Activated B cell treated with CpG ODN at 0.5 μM for 24 hours (primary cell): ENCODE measurements at places on chromosomes 12 and 14. TPM values are rescaled to one million over a fixed set of nuclear protein-coding genes. Genes with fewer than 3 reads are reported as not detected.

- no peak for DNase-seq
Measured at GRCh38 chr12:7642287-7642686, 23.4 kb downstream of the APOBEC1 start.

DNA sequence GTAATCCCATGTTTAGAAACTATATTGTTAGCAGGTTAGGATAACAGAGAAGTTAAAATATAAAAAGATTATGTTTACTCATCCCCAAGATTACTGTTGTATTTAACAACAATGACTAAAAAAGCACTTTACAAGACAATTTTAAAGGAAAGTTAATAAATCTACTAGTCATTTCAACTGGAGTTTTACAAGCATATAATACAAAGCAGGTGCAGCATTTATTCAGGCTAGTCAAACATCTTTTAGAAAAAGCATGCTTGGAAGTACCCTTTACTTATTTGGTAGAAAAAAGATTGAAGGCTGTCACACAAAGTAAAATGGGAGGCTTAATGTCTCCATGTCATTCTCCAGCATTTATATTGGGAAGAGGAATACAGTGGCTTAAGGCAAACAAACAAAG, 80.6 kb downstream of the HEATR5A start:
- no peak for DNase-seq

- DNase-seq = no peak
Measured at GRCh38 chr12:88876857-88877256, 296.6 kb upstream of the KITLG start.

DNA sequence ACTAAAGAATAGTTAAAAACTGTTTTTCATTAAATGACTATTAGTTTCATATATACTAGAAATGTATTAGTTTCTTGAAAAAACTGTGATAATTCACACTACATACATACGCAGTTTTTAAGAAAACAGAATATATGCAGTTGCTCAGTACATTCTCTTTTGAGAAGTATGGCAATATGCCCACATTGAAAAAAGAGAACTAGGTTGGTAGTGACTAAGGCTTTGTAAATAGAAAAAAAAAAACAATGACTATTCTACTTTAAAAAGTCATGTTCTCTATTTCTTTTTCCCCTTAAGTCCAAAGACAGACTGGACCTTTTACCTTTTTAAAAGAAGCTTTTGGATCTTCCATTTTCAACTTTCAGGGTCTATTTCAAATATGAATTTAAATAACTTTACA, 25.0 kb downstream of the SNX6 start:
- no peak for DNase-seq

- DNase-seq = no peak
Measured at GRCh38 chr12:89239534-89239933, 112.8 kb downstream of the DUSP6 start.

DNA sequence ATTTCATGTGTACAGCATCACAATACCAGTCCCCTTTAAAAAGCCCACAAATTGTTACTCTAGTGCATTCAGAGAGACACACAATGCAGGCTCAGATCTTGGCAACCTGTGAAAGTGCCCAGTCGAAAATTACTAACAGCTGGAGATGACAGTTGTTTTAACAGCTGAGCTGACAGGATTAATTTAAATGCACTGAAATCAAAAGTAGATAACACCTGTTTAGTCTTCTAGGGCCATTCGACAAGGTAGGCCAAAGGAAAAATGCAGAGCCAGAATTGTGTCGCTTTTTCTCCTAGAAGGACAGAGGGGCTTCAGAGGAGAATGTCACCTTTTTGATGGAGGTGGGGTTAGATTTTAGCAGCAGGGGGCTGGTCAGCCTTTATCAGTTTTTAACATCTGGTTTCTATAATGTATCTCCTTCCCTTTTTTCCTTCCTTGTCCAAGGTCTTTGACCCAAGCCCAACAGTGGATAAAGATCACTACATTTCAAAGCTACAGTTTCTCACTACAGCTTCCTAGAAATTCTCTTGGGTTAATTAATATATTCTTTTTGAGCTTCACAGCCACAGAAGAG, 139.1 kb downstream of the SOX5 start:
- DNase-seq = no peak

- DNase-seq = no peak
Measured at GRCh38 chr14:38828183-38828827, 274.7 kb downstream of the SEC23A start.

GRCh38 chr12:47717443-47718193, 7.7 kb downstream of the ENDOU start:
- DNase-seq = no peak

GRCh38 chr12:68210875-68211274, 14.7 kb downstream of the IL26 start:
- DNase-seq = no peak

The BATF gene
- total RNA-seq = 160 and 171 TPM in 2 replicates

The IKBIP gene
- total RNA-seq = 8.9 and 9.1 TPM in 2 replicates

The OTUB2 gene
- total RNA-seq = 0.12 TPM in 1 of 2 replicates, not detected in the other
